ENCODE measurements at places on chromosomes 16 and 17.

DNA sequence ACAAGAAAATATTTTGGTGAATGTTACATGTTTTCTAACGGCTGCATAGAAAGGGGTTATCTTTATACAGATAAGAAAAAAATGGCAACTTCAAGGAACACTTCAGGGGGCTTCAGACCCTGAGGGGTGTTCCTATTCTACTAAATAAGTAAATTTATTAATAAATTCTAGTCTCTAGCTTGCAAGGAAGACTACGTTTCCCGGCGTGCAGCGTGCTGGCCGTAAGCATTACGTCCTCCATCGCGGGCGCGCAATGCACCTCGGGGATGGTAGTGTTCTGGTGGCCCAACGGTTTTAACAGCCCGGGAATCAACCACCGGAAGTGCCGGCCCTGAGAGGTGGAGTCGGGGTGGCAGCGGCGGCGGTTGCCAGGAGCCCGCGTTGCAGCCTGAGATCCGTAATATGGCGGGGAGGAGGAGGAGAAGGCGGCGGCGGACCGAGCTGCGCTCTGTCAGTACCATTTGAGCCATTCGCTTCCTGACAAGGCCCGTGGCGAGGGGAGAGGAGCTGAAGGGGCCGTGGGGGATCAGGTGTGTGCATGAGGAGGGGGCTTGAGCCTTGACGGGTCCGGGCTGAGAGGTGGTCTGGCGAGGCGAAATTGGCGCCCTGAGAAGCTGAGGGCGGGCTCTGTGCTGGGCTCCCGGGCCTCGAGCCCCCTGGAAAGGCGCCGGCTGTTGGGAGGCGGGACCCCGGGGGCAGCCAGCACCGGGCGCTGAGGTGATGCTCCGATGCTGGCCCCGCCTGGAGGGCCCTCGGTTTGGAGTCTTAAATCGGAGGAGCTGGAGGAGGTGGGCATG lies at the start of gene CCP110:
CCP110 (plus strand) TSS at position 384 of the 797 bp plus-strand sequence. CDS start 3,940 bp downstream, outside the sequence.
- DNase-seq, result peak; percentile 80

DNA sequence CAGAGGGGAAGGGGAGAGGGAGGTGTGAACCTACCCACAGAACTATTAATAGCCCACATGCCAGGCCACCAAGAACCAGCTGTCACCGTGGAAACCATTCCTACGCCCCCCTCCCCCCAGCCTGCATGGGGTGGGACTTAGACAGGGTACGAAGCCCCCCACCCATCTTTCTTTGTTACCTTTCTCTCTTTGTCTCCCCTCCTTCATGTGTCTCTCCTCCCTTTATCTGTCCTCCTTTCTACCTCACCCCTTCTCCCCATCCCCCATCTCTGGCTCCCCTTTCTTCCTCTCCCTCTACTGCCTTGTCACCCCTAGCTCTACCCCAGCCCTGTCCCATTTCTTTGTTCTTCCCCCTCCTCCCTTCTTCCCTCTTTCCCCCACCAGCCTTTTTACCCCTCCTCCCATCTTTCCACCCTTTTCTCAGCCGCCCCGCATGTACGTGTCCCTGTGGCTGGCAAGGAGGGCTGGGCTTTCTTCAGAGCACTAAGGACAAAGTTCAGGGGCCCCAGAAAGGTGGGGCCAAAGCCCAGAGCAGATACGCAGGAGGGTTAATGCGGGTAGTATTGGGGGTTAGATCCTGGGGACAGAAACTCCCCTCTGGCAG lies 8.0 kb downstream of the THRA start:
- DNase-seq, result no peak

- no peak for DNase-seq
Observed at GRCh38 chr16:79687249-79688130, 87.0 kb upstream of the MAF start.

DNA sequence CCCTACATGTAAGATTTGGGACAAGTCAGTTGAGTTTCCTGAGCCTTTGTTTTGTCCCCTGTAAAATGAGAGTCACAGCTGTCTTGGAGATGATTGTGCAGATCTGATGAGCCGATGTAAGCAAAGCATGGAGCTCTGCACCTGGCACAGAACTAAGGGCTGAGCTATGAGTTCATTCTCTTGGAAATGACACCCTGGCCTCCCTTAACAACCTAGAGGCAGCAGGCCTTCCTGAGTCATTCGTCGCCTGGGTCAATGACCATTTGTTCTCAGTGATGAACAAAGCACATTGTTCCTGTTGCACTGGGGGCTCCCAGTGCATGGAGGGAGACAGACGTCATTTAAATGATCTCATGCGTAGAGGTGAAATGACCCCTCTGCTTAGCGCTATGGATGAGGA lies 62.8 kb upstream of the GCSH start:
- DNase-seq, result no peak

- no peak for DNase-seq
Observed at GRCh38 chr16:5015887-5016286, 17.8 kb downstream of the NAGPA start.

DNA sequence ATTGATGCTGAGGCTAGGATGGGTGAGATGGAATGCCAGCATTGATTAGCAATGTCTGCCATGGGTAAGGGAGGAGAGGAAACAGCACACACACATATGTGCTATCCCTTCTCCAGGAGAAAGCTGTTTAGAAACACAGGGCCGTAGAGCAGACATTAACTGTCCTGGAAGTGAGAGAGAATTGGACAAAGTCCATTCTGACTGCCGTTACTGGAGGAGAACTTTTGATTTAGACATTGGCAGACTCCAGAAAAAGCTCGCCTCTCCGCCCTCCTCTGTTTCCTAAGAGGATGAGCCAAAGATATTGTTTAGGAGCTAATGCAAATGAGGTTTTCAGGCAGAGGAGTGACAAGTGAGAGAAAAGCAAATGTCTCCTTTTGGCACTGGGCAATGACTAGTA lies 237.0 kb downstream of the HAPSTR1 start:
- no peak for DNase-seq

DNA sequence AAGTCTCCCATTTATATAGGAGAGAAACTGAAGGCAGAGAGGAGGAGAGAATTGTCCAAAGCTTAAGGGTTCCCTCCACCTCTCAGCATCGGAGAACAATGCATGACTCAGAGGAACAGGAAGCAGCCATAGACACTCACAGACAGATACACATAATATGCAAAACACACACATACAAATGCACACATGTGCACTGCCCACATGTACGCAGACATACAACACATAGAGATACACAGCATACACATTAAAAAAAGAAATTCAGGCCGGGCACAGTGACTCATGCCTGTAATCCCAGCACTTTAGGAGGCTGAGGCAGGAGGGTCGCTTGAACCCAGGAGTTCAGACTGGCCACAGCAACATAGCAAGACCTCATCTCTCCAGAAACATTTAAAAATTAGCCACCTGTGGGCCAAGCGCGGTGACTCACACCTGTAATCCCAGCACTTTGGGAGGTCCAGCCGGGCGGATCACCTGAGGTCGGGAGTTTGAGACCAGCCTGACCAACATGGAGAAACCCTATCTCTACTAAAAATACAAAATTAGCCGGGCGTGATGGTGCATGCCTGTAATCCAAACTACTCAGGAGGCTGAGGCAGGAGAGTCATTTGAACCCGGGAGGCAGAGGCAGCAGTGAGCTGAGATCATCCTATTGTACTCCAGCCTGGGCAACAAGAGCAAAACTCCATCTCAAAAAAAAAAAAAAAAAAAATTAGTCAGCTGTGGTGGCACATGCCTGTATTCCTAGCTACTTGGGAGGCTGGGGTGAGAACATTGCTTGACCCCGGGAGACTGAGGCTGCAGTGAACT lies 11.3 kb downstream of the ERAL1 start:
- DNase-seq, result no peak

GRCh38 chr16:66271074-66272060 lies 95.1 kb upstream of the CDH5 start:
- no peak for DNase-seq

- no peak for DNase-seq
Observed at GRCh38 chr17:35809855-35810461, 674 bp downstream of the TAF15 start.

GRCh38 chr16:6857575-6857974 lies 475.1 kb upstream of the RBFOX1 start:
- DNase-seq, result no peak

DNA sequence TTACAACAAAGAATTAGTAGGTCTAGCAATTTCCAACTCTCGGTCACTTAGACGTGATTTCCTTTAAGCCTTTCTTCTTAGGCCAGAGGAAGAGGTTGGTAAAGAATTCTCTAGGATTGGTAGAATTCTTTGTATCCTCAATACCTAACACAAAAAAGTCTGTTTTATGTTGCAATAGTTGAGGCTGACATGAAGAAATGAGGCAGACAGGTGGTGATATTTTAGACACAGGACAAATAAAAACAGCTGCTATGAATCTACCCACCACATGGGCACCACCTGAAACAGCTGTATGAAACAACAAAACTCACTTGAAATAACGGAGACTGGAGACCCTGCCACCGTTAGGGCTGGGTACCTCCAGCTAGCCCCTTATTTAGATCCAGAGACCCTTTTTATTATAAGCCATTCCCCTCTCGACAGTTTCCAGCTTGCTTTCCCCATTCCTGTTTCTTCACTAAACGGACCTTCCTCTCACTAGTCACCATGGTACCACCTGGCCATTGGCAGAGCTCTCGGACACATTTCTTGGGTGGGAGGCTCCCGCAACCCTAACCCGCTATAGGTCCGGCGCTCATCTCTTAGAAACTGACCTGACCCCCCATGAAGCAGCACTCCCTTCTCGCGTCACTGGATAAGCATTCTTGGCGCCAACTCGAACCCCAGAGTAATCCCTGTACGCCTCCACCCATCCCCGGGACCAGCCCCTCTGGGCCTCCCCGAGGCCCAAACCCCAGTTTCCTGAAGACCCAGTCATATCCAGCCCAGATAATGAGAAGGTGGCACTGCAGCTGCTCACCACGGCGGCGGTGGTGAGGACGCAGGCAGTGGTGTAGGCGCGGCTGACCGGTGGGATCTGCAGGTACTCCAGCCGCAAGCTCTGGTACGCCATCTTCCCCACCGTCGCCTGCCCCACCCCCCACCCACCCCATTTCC lies at the start of gene DERL2:
DERL2 (minus strand) TSS at position 909 of the 936 bp plus-strand sequence; CDS start at position 892, 17 bp downstream.
- DNase-seq, result no peak

- no peak for DNase-seq
Observed at GRCh38 chr17:76593384-76593826, 7.7 kb upstream of the ST6GALNAC2 start.
